ENCODE measurements at places on chromosomes 13 and 19.
A peak's percentile ranks its signal among the peaks of the same experiment; 100 is the strongest.

DNA sequence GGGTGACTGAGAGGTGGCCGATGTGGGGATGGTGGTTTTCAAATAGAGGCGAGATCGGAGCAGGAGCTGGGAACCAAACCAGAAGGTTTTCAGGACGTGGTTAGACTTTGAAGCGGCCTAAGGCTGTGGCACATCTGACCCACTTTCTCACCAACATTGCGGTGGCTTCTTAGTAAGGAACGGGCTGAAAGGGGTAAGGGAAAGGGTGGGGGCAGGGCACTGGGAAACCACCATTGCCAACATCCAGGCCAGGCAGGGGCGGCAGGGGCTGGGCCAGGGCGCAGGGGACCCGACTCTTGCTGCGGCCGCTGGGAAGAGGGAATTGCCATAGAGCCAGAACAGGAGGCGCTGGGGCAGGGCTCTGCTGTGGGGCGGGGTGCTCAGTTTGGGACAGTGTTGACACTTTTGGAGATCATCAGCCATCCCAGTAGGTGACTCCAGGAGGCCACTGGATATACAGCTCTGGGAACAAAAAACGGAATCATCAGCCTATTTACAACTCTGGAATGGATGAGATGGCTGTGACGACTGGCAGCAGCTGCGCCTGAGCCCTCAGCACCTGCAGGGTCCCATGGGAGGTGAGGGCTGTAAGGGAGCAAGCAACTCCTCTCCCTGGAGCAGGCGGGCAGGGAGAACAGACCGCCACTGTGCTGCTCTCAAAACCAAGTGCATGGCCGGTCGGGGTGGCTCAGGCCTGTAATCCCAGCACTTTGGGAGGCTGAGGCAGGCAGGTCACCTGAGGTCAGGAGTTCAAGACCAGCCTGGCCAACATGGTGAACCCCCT lies 52.2 kb downstream of the IRS2 start:
- no peak for DNase-seq

DNA sequence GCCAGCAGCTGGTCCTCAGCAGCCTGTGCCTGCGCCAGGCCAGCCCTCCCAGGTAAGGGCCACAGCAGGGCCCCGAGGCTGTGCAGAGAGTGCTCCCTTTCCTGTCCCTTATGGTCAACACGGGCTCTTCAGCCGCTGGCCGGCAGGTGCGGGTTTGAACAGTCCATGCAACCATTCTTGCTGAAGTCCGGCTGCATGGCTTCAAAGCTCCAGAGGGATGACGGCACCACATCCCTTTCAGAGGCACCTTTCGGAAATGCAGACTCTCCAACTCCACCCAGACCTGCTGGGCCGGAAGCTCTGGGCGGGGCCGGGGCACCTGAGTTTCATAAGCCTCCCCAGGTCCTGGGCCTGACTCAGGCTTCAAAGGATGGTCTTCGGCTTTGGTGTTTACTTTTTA lies 81.3 kb downstream of the SPACA7 start:
- peak; percentile 4 for DNase-seq

DNA sequence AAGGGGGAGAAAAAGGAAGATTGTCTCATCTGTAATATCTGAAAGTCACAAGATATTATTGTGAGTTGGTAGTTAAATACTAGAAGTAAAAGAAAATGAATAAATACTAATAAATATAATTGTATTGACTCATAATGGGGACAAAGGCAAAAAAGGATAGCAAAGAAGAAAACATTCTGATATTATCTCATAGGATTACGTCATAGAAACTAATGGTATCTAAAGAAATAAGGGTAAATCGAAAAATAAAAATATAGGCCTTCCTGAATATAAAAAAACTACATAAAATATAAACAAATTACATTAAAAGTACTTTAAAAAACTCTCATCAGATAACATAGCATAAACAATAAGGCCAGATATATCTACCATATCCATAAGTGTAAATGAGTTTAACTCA lies 38.6 kb upstream of the TDRD3 start:
- DNase-seq: no peak

DNA sequence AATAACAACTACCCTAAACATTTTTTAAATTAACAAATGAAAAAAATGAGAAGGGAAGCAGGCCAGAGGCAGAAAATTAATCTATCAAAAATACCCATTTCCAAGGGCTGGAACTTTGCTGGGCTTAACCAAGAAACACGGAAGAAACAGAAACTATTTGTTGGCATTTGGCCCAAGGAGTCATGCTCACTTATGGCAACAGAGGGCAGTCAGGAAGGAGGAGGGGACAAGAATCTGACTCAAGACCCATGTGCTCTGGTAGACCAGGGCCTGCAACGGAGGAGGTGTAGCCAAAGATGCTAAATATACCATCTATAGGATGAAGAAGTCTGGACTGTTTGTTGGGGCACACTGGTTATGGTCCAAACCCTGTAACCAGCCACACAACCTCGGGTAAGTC lies 496.7 kb downstream of the COG6 start:
- DNase-seq: no peak

GRCh38 chr13:30442926-30443325 lies 20.6 kb downstream of the UBE2L5 start:
- no peak for DNase-seq

DNA sequence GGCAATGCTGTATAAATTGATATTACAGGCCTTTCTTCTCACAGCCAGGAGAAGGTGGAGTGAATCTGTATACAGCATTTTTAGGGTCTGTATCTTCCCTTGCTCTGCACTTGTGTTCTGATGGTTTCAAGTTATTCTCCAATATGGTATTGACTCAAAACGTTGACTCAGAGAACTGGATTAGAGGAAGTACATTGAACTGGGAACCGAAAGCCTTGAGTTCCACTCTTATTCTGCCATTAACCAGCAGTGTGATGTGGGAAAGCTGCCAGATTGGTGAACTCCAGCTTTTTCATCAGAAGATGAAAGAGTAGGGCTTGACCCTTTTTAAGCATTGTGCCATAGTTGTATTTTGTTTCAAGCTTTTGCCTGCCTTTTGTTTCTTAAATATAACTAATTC lies 167.7 kb downstream of the SPRY2 start:
- no peak for DNase-seq

DNA sequence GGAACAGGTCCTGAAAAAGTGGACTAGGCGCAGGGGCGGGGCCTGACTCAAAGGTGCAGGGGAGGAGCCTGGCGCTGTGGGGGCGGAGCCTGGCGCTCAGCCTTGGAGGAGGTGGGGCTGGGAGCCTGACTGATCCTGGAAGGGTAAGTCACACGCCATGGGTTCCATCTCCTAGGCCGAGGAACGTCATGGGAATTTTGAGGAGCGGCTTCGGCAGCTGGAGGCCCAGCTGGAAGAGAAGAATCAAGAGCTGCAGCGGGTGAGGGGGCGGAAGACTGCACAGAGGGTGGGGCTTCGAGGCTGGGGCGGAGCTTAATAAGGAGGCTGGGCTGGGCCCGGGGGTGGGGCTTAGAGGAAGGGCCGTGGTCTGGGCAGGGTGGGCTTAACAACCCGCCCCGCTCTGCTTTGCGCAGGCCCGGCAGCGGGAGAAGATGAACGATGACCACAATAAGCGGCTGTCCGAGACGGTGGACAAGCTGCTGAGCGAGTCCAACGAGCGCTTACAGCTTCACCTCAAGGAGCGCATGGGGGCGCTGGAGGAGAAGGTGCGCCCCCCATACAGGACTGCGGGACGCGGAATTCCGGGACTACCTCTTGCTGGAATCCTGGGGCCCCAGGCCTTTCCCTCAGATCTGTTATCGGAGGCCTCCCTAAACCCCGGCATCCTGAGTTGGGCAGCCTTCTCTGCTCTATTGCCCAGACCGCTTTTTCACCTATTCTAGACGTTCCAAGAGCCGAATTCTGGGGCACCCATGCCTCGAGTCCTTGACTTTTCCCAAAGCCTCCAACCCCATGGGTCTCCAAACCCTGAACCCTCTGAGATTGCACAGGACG lies 14.5 kb downstream of the PPFIA3 start:
- peak; percentile 55 for DNase-seq

Data from activated CD4-positive, alpha-beta memory T cell treated with anti-CD3 and anti-CD28 coated beads, Interleukin-2, amount 10 ng/mL, durations not matched to agents 7 days and 5 days (primary cell).